Stimulated activated CD8-positive, alpha-beta memory T cell treated with anti-CD3 and anti-CD28 coated beads, Interleukin-15, amount 100 ng/mL, for 4 hours (primary cell): ENCODE measurements at places on chromosomes 13 and 19.

DNA sequence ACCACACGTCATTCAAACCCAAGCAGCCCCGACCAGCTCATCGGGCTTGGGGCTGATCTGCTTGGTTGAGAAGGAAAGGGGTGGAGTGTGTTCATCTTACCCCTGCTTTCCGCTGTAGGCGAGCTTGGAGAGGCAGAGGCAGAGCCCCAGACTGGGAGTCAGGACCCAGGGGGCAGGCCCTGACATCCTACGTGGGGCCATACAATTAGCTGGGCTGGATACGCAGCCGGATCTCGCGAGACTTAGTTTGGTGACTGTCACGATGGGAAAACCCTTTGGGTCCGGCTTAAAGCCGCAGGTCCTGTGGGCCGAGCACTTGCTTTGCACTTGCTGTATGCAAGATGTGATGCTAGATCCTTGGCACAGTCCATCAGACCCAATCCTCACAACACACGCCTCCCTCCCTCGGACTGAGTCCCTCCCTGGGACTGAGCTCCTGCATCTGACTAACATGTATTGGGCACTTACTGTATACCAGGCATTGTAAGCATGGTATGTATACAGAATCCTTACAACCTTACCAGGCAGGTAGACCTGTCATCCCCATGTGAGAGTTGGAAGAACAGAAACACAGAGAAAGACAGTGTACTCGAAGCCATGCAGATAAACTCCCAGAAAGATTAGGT, 3.7 kb downstream of the CEACAM16 start:
- no peak for DNase-seq

DNA sequence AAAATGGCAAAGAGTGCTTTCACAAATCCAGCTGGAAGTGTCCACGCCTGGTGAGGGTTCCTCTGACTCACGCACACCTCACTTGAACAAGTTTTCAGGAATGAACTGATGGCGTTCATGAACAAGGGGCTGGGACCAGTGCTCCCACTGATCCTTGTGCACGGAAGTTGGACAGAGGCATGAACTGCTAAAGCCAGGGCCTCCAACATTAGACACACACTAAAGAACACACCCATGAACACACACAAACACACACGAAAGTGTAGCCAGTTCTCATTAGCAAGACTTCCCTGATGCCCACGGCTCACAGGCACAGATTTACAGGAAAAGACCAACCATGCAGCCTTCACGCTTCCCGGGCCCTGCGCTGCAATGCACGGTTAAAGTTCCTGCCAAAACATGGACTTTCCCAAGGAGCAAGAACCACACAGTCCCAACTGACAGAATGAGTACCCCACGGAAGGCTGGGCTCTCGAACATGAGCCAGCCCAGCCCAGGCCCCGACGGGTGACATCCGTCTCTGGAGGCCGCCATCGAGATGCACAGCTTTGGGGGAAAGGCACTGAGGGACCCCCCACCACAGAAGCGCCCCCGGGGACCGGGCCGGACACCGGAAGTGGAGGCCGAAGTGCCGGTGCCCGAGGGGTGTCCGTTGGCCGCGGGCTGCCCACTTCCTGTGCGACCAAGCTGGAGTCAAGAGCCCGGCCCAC, 808 bp downstream of the DNMT1 start:
- no peak for DNase-seq

GRCh38 chr13:99896369-99897075, 75.0 kb downstream of the ZIC5 start:
- DNase-seq: no peak

- no peak for DNase-seq
Measured at GRCh38 chr13:27001705-27002104, 169.9 kb downstream of the USP12 start.

- DNase-seq: no peak
Measured at GRCh38 chr19:29699861-29700260, 15.2 kb downstream of the C19orf12 start.

DNA sequence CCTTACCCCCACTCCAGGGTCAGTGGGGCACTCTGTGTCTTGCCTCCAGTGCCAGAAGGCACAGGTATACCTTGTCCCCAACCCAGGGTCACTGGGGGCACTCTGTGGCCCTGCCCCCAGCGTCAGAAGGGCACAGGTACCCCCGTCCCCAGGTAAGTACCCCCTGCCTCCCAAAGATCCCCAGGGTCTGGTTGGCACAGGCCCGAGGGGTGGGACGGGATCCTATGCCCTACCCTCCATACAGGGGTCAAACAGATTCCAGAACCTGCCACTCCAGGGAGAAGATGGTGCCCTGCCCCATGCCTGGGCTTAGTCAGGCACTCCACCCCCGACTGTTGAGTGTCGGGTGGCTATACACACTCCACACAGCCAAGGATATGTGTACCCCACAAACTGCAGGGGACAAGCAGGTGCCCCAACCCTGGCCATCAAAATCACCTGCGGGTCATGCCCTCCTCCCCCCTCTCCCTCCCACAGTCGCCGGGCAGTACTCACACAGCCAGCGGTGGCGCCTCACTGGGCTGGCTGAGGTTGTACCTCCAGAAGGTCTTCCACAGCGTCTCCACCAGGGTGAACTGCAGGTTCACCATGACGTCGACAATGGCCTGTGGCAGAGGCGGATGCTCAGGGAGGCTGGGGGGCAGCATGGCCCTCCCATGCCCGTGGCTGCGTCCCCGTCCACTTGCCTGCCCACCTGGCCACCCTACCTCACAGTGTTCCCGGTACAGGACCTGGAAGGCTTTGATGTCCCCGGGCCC, 13.8 kb downstream of the DCAF15 start:
- no peak for DNase-seq

DNA sequence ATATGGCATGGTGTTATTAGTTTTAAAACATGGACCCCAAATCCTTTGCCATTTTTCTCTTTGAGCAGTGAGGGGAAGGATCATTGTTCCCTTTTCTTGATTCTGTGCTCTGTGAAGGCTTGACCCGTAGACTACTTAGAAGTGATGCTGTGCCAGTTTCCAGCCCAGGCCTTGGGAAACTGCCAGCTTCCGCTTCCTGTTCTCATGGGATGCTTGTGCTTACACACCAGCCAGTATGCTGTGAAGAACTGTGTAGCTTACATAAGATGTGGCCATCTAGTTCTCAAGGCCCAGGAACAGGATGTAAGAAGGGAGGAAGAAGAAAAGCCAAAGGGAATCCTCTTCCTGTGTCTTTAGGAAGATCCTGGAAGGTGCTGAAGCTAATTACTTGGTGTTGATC, 180.9 kb downstream of the PCCA start:
- DNase-seq: no peak

- DNase-seq: no peak
Measured at GRCh38 chr13:59519819-59520218, 643.9 kb downstream of the DIAPH3 start.

- no peak for DNase-seq
Measured at GRCh38 chr19:1956868-1957492, 16.0 kb downstream of the CSNK1G2 start.

GRCh38 chr19:18915639-18916038, 3.5 kb downstream of the COPE start:
- no peak for DNase-seq

GRCh38 chr19:34555447-34555846, 73.9 kb downstream of the WTIP start:
- no peak for DNase-seq

DNA sequence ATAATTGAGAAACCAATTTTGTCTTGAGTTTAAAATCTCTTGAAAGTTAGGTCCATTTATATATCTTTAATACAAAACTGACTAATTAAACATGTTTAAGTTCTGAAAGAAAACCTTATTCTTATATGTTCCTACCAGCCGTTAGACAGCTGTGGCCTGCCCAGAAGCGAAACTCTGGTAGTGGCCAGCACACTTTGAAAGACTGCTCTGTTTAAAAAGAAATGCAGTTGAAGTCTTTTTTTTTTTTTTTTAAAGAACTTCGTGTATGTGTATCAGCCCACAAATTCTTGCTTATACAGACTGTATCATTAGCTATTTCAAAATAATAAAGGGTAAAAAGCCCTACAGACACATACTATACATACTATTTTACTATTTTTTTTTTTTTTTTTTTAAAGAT, 34.0 kb downstream of the KCTD4 start:
- no peak for DNase-seq

DNA sequence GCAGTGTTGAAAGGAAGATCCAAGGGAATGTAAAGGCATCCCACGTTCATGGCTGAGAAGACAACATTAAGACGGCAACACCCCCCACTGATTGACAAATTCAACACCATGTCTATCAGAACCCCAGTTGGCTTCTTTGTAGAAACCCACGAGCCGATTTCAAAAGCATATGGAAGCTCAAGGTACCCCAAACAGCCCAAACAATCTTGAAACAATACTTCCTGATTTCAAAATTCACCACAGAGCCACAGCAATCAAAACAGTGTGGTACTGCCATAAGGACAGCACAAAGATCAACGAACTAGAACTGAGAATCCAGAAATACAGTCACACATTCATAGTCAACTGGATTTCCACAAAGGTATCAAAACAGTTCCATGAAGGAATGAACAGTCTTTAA, 6.2 kb downstream of the MIER2 start:
- DNase-seq: no peak

DNA sequence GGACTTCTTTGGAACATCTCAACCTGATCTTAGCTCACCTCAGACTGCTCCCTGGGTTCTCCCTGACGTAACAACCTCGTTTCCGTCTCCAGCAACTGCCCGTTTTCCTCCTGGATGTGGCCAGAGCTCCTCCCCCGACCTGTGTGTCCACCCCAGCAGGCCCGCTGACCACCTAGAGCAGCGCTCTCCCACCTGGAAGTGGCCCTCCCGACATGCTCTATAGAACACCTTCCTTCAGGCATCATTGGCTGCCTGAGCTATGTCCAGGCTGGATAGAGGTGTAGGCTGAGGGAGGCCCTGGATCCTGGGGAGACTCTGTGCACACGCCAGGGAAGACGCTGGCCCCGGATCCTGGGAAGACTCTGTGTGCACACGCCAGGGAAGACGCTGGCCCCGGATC, 81.3 kb downstream of the TEX29 start:
- DNase-seq: no peak

DNA sequence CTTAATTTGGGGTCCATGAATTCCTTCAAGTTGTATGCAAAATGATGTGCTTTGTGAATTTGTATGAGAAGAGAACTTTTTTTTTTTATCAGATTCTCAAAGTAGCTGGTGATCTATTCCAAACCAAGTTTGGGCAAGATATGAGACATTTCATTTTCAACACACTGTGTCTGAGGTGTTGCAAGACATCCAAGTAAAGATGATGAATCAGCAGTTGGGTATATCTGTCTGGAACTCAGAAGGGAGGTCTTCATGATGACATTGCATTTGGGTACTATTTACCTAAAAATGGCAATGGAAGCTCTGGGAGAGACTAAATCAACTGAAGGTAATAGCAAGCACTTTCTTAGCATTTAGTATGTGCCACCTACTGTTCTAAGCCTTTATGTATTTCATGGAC, 2.8 kb downstream of the FAM124A start:
- DNase-seq: no peak

- DNase-seq: no peak
Measured at GRCh38 chr19:37977992-37978391, 71.0 kb downstream of the SIPA1L3 start.

GRCh38 chr13:107379407-107380155, 811.6 kb upstream of the ARGLU1 start:
- DNase-seq: no peak

GRCh38 chr19:34838753-34839431, 65.9 kb upstream of the ZNF599 start:
- DNase-seq: no peak

DNA sequence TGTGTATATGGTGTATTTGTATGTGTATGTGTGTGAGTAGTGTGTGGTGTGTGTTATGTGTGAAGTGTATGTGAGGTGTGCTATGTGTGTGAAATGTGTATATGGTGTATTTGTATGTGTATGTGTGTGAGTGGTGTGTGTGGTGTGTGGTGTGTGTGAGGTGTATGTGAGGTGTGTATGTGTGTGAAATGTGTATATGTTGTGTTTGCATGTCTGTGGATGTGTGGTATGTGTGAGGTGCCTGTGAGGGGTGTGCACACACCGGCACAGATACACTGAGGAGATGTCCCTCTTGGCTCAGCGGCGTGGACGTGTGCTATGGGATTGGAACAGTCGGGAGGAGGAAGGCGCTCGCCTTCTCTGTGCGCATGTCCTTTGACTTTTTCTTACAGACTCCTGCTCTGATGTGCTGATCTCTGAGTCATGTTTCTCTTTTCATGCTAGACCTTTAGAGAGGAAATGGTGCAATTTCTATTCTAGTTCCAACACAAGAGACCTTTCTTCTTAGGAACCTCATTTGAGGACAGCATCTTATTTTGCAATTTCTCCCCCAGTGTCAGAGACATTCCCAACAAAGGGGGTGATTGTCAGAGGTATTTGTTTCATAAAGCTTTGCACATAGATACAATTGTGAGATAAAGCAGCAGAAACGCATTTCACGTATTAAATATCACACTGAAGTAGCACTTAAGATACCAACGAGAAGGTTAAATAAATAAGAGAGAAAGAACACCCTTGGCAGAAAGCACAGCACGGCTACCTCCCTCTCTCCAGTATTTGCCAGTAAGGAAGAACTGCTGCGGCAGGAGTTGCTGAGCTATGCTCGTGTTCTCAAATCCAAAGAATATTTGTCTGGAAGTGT, 11.3 kb upstream of the TNFRSF19 start:
- DNase-seq: no peak

DNA sequence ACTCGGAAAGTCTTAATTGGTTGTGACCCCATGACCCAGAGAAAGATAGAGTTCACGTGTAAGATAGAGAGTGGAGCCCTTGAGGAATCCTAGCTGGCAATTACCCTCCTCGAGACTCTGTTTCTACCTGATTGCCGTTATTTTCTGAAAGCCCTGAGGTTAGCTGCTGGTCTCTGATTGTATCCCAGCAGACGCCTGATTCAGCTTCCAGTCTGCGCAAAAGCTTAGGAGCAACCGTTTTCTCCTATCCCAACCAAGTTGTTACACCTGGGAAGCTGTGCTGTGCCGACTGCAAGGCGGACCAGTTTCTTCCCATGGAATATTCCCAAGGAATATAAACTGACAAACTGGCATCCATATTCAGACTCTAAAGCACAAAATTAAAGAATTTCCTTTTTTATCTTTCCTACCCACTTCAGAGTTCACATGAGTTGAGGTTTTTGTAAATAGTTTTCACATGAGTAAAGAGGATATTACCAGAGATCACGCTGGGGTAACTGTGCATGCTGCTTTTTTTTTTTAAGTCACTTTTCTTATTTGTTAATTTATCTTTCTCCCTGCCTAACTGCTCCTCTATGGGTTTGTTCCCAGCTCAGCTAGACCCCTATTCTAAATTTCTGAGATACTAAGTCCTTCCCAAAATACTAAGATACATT, 1.5 kb upstream of the TRPC4 start:
- no peak for DNase-seq

DNA sequence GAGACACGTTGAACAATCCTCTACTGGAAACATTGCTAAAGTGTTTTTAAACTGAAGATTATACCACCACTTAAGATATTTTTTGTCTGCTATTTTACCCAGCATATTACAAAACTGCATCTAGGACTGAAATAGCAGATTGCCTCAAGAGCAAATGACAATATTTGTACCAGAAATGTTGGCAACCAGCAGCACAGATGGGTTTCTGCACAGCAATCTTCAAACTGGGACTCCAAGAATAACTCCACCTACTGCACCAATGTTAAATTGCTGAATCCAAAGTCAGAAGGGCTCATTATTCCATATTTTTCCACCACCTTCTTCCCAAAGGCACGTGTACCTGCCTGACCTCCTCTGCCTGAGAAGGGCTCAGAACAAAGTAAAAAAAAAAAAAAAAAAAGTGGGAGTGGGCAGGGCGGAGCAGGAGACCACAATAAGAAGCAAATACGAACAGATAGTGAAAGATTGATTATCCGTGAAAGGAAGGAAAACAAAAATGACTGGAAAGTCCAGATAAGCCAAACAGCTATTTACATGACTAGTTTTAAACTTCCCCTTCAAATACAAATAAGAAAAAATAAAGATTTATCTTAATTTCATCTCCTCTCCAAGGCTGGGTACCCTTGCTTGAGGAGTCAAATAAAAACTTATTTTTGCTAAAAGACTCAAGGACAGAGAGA, 79.4 kb downstream of the FOXO1 start:
- no peak for DNase-seq
